ENCODE measurements at places on chromosomes 3 and 15. TPM values are rescaled to one million over a fixed set of nuclear protein-coding genes. Genes with fewer than 3 reads are reported as not detected.

The DCLK3 gene
- not detected for total RNA-seq

The C3orf49 gene
- total RNA-seq = not detected

The CHDH gene
- total RNA-seq = 48.6 TPM

The SLC22A13 gene
- 1.1 TPM for total RNA-seq

The ESYT3 gene
- 0.89 TPM for total RNA-seq

The RETNLB gene
- 101 TPM for total RNA-seq
